Stromal cell of bone marrow (primary cell): ENCODE measurements at places on chromosomes 1 and 21.

DNA sequence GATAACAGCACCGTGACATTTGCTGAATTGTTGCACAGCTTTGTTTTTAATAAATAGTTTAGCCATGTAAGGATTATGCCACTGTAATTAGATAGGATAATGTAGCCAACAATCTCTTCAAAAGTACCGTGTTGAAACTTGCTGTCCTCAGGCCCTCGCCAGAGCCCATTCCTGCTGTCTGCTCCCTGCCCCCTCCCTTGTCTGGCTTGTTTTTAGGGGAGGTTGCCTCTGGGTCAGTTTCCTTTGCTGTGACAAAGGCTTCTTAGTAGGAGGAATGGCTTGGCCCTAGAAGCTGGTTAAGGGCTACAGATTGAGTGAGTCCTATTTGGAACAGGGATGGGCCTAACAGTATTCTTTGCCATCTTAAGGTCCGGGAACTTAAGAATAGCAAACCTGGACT is 107.9 kb downstream of the LMO4 start:
- no peak for DNase-seq

DNA sequence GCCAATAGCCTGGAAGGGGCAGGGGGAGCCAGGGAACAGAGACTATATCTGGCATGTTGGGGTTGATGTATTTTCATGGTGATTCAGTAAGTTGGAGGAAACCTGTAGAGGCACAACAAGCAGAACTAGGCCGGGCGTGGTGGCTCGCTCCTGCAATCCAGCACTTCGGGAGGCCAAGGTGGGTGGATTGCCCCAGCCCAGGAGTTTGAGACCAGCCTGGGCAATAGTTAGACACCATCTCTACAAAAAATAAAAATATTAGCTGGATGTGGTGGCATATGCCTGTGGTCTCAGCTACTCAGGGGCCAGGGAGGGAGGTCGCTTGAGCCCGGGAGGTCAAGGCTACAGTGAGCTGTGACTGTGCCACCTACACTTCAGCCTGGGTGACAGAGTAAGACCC is 10.1 kb upstream of the PTCH2 start:
- no peak for DNase-seq

- no peak for DNase-seq
These were observed 457.8 kb downstream of the PTPRC start for GRCh38 chr1:199096591-199096990.

- no peak for DNase-seq
These were observed 54.3 kb downstream of the TLR5 start for GRCh38 chr1:223088713-223089240.

DNA sequence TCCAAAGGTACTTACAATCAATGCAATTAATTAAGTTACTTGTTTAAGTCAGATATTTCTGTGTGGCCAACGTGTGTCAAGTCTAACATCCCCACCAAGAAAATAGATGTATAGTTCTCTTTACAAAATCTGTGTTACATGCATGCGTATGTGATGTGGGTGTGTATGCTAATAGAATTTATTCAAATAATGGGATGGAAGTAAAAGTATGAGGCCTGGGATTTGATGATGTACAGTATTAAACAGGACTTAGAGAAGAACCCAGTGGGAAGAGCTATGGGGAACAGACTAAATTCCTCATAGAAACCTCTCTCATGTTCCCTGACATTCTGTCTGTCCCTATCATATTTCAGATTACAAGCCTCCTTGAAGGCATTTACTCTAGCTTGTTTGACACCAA is 72.5 kb downstream of the IFI44 start:
- no peak for DNase-seq

GRCh38 chr1:94119306-94119705 is 1.6 kb downstream of the ABCA4 start:
- DNase-seq, result no peak

DNA sequence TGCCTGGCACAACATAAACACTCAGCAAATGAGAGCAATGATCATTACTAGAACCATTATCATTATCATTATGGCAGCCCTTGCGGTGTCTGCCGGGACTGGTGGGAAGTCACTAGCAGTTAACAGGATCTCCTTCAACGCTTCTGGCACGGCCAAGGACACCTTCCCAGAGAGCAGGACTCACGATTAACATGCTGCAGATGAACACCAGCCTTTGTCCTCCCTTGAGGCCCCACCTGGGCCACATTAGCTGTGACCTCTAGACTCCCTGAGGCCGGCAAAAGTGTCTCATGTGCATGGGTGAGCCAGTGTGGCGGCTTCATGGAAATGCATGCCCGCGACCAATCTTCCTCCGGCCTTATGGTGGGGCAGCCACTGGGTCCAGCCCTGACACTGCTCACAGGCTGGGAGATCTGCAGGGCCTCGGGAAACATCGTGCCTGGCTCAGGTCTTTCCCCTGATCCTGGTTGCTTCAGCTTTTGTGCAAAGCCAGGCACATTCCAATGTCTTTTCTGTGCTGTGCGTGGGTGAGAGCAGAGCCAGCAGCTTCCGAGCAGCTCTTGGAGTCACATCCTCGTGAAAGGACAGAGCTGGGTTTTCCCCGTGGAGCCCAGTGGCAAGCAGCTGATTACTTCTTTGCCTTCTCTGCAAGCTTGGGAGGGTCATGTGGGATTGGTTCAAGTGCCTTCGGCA is 107.3 kb downstream of the HMGB4 start:
- DNase-seq, result no peak

- DNase-seq, result no peak
These were observed 7.5 kb downstream of the TMEM59 start for GRCh38 chr1:54045496-54045895.

GRCh38 chr21:32819694-32820093 is 48.1 kb upstream of the PAXBP1 start:
- peak; percentile 95 for DNase-seq

DNA sequence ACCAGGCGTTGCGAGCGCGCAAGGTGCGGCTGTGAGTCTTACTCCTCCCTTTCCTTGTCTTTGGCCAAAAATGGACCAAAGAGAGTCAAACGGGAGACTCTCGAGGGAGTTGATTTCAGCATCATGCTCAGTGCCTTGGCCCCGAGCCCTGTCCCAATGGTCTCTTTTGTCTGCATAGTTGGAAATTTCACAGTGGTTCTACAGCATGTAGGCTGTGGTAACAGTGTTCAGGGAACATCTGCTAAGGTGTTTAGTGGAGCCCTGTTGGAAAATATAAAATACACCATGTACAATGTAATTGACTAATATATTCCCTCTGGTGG is 2.7 kb downstream of the CACNA1E start:
- DNase-seq, result no peak
